ENCODE measurements at places on chromosomes 13 and 19.

DNA sequence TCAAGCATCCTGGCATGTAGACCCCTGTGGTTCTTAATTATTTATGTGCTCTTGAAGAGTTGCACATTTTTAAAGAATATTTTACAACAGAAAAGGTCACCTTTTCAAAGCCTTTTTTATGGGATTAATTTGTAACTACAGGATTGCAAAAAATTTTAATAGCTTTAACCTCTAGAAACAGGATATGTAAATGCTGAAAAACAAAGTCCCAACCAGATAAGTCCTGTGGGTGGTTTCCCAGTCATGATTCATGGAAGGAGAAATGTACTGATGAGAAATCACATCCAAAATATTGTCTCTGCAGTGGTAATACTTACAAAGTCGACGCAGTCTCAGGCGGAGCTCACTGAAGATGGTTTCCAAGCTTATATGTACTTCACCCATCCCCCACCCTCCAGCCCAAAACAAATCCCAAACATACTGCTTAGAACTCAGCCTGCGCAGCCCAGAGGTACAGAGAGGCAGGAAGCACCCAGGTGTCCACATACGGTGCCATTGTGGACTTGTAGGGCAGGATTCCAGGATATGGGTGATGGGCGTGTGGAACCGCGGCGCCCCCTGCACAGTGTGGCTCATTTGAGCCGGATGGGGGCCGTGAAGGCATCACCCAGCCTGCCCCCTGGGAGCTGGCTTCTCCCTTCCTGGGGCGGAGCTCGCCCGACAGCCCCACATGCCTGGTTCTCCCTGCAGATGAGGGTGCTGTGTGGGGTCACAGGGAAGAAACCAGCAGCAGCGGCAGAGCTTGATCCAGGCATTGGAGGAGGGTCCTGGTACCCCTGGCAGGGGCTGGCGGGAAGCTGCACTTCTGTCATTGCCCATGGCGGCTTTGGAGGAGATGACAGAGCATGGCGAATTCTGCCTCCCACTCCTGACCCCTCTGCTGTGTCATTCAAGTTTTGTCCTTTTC is 101.2 kb downstream of the ATP11A start:
- no peak for DNase-seq

- DNase-seq, result no peak
These were observed 11.9 kb downstream of the EPS8L1 start for GRCh38 chr19:55087542-55087901.

DNA sequence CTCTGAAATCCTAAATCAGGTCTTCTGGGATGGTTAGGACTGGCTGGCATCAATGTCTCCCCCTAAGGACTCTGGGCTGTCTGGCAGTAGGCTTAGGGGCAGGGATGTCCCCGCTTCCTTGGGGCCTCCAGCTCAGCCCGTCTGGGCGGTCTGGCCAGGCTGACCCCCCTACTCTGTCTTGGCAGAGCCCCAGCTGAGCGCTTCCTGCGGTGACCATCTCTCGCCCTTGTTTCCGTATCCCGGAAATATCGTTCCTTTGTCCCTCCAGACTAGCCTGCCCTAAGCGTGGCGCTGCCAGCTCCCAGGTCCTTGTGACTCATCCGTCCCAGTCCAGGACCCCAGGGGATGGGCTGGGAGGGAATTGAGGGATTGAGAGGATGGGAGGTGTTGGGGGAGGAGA is 11.3 kb downstream of the GTPBP3 start:
- peak; percentile 41 for DNase-seq

DNA sequence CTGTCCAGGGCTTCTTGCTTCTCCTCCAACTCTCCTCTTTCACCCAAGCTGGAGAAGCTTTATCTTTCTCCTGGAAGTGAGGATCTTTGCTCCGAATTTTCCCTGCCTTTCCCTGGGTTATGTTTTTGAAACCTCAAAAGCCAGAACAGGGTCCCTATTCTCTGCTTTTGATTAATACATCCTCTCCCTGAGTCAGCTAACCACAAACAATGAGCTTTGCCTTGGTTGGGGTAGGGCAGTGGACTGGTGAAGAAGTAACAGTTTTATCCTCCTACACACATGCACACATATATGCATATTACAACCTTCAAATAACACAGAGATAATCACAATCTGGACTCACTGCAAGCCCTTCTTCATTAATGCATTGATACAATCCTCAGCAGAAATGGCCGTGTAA is 44.6 kb downstream of the DLEU7 start:
- DNase-seq, result no peak

DNA sequence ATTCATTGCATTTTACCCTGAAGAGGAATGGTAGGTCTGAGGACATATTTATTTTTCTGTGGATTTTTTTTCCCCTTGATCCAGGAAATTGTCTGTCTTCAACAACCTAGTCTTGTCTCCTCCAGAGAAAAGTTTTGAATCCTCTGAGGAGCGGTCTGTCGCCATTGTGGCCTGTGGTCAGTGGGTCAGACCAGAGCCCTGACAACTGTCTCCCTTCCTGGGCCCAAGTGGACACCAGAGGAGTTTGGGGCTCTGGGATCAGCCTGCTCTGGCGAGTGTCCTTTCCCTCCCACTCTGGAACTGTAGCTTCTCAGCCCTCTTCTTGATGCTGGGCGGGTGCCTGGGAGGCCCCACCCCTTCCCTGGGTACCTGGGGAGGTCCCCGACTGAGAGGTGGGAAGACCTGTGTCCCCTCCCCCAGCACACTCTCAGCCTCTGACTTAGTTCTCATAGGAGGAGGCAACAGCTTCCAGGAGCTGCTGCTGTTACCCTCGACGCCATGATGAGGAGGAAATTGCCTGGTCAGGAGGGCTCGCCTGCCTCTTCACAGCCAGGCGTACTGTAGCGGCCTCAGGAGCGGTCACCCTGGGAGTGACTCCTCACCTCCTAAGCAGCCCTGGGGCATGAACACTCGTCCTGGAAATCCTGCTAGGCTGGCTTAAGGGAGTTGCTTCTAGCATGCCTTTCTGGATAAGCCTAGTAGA is 110.3 kb downstream of the GGACT start:
- DNase-seq, result no peak

- no peak for DNase-seq
These were observed 370.6 kb downstream of the DIAPH3 start for GRCh38 chr13:59793107-59793506.

GRCh38 chr13:99124794-99125316 is 75.8 kb upstream of the UBAC2 start:
- DNase-seq, result no peak

- DNase-seq, result no peak
These were observed 2.5 kb downstream of the RABAC1 start for GRCh38 chr19:41956621-41957020.

- DNase-seq, result no peak
These were observed 3.3 kb downstream of the REX1BD start for GRCh38 chr19:18591735-18592385.

DNA sequence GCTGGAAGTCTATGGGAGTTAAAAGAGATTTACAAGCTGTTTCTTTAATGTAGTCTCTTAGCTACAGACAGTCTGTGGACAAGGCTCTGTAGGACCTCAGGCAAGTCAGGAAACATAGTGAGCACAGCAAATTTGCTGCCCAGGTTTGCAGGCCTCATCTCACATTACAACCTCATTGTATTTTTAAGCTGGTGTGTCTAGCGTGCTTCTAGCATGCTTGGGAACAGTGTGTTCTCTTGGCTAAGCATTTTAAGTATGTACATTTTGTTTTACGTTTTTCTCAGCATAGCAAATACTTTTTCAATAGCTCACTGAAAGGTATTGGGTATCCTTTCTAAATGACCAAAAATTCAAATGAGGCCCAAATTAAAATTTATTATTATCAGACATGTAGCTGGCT is 113.2 kb downstream of the STARD13 start:
- no peak for DNase-seq

DNA sequence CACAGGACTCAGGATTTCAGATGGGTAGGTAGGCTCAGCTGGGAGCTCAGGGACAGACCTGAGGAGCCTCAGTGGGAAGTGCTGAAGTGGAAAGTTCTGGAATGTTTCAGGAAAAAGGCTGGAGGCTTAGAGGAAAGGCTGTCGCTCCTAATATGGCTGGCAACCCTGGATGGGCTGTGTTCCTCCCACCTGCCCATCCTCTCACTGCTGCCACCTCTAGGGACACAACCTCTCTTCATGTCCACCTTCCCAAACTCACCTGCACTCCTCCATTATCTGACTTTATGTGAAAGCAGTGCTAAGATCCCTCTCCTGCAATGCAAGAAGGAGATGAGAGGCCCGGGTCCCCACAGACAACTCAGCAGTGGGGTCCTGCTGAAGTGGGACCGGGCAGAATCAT is 5.8 kb upstream of the CEACAM21 start:
- DNase-seq, result peak; percentile 22

- no peak for DNase-seq
These were observed 210.0 kb downstream of the IRS2 start for GRCh38 chr13:109576331-109576813.

DNA sequence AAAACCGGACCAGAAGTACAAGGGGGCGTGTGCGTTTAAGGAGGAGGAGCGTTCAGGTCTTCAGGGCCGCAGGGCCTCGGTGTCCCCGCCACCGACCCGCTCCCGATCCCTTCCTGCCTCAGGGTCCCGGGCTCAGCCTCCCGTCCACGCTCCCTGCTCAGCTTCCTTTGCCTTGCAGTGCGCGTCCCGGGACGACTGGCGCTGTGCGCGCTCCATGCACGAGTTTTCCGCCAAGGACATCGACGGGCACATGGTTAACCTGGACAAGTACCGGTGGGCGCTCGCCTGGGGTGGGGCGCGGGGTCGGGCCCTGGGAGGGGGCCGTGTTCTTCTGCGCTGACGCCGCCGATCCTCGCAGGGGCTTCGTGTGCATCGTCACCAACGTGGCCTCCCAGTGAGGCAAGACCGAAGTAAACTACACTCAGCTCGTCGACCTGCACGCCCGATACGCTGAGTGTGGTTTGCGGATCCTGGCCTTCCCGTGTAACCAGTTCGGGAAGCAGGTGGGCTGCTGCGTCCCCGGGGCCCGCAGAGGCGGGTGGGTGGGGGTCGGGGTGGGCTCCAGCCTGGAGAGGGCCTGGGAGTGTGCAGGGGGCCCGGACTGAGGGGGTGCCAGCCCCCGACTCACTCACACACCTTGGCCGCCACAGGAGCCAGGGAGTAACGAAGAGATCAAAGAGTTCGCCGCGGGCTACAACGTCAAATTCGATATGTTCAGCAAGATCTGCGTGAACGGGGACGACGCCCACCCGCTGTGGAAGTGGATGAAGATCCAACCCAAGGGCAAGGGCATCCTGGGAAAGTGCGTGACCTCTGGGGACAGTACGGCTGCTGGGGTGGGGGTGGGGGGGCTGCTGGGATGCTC is 1.4 kb downstream of the GPX4 start:
- no peak for DNase-seq

- DNase-seq, result no peak
These were observed 180.2 kb downstream of the RGCC start for GRCh38 chr13:41637586-41637985.

DNA sequence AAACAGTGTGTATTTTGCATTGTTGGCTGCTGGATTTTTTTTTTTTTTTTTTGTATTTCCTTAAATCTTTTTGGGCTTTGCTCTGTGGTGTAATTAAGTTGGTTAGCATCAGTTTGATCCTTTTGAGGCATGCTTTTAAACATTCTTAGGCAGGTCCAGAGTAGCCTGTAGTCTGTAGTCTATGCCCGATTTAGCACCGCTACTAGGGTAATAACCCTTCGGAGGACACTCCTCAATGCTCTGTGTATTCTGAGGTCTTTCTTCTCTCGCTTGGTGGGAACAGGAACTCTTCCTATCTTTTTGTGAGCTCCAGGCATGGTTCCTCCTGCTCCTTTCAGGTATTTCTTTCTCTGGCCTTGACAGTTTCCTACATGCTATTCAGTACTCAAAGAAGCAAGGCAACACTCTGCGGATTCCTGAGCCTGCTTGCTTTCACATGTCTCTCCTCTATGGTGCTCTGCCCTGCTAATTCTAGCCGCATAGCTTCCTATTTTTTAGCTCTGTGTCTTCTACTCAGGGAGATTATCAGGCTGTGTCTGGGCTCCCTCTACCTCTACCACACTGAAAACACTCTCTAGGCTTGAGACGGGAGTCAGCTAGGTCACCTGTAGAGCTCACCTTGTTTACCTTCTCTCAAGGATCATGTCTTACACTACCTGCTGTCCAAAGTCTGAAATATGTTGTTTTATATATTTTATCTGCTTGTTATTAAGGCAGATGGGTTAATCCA is 195.1 kb downstream of the NDFIP2 start:
- no peak for DNase-seq

GRCh38 chr13:44363631-44364344 is 9.8 kb upstream of the SERP2 start:
- no peak for DNase-seq

- no peak for DNase-seq
These were observed 23.6 kb downstream of the IRS2 start for GRCh38 chr13:109762791-109763190.

DNA sequence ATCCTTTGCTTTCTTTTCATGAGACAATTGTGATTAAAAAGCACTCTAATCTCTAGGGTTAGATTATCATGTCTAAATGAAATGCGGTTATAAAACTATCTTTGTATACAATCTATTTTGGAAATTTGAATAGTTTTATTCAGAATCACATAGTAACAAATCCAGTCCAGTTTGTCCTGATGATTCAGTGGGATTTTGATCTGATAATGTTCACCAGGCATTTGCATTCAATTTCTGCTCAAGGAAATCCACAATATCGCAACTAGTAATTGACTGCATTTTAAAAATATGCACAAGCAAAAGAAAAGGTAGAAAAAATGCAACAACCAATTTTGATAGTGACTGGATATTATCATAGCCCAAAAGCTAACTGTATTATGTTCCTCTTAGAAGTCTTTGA is 63.8 kb downstream of the ITGBL1 start:
- DNase-seq, result no peak

GRCh38 chr13:112776971-112777370 is 87.1 kb downstream of the ATP11A start:
- DNase-seq, result no peak

- DNase-seq, result peak; percentile 29
These were observed 3.3 kb downstream of the LYL1 start for GRCh38 chr19:13099073-13099999.

GRCh38 chr19:23203841-23204344 is 46.3 kb downstream of the ZNF724 start:
- DNase-seq, result no peak

GRCh38 chr13:79231887-79232286 is 174.2 kb downstream of the RBM26 start:
- DNase-seq, result no peak

DNA sequence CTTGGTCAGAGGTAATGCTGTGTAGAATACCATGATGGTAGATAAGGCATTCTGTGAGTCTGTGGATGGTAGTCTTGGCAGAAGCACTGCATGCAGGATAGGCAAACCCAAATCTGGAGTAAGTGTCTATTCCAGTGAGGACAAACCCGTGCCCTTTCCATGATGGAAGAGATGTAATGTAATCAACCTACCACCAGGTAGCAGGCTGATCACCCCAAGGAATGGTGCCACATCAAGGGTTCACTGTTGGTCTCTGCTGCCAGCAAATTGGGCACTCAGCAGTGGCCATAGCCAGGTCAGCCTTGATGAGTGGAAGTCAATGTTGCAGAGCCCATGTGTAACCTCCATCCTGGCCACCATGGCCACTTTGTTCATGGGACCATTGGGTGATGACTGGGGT is 155.0 kb downstream of the RAP2A start:
- no peak for DNase-seq

DNA sequence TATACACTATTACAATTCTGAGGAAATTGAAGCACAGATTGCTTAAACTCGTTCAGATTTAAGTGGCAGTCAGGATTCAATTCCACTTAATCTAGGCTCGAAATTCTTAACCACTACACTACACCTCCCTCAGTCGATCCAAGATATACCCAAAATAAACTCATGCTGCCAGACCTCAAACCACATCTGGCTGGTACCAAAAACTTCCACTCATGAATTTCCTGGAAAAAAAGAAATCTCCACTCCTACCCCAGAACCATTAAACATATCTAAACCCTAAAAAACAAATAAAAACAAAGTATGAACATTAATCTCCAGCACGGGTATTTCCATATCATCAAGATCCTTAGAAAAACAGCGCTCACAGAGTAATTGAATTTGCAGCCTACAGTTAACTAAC is 1.1 kb downstream of the ZFP30 start:
- DNase-seq, result no peak

All from Calu3 (cell line).